ENCODE measurements at places on chromosomes 2 and 18.

- DNase-seq: no peak
Observed at GRCh38 chr18:59760212-59760611, 63.0 kb upstream of the CCBE1 start.

- no peak for DNase-seq
Observed at GRCh38 chr2:54482715-54483114, 26.6 kb downstream of the SPTBN1 start.

DNA sequence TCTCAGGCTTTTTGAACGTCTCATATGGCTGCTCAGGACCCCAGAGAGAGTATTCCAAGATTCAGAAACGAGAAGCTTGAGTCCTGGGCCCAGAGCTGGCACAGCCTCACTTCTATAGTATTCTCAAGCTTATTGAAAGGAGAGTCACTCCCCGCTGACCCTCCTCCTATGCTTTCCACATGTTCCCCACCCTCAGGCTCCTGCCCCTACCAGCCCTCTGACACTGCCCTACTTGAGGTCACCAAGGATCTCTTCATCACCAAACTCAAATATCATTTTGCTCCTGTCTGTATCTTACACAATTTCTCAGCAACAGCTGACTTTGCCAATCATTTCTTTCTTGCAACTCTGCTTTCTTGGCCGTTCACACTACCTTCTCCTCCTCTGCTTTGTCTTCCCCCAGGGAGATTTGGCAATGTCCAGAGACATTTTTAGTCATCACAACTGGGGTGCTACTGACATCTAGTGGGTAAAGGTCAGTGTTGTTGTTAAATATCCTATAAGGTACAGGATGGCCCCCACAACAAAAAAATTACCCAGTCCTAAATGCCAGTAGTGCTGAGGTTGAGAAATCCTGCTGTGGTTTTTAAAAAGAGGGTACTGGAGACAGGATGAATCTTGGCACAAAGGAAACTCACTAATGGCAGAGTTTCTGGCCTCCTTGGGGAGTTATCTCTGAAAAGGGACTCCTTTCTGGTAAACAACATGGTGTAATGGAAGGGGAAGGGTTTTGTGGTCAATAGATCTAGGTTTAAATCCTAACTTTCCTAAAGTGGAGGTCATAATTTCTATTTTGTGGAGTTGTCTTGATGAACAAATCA lies 26.9 kb upstream of the INSIG2 start:
- DNase-seq: no peak

GRCh38 chr2:46388881-46389280 lies 90.5 kb upstream of the TMEM247 start:
- DNase-seq: no peak

DNA sequence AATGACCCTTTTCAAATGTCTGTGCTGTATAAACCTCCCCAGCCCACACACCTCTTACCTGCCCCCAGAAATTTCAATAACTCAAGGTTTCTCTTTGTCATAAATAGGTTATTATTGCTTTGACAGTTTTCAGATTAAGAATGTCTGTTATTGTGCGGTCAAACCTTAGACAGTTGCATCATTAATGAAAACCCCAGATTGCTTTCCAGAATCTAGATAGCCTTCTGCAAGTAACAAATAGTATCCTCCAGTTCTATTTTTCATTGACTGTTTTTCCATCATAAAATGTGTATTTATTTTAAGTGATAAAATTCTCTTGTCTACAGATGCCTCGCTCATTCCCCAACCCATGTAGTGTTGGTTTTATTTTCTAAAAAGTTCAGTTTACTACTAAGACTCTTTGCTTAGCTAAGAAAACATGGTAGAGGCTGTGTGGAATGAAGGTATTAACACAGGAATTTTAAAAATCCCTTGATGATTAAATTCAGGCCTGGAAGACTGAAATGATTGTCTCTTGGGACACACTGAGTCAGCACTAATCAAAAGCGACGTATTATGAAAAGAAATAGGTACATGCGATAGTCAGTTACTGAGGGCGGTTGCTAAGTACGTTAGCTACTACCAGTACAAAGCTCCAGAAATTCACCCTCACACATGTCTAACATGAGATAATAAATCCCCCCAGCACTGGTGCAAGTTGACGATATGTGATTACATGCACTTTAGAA lies 38.4 kb upstream of the ITGAV start:
- no peak for DNase-seq

- DNase-seq: no peak
Observed at GRCh38 chr2:23413641-23414040, 28.7 kb downstream of the KLHL29 start.

- DNase-seq: no peak
Observed at GRCh38 chr2:20126040-20126439, 74.6 kb upstream of the LAPTM4A start.

DNA sequence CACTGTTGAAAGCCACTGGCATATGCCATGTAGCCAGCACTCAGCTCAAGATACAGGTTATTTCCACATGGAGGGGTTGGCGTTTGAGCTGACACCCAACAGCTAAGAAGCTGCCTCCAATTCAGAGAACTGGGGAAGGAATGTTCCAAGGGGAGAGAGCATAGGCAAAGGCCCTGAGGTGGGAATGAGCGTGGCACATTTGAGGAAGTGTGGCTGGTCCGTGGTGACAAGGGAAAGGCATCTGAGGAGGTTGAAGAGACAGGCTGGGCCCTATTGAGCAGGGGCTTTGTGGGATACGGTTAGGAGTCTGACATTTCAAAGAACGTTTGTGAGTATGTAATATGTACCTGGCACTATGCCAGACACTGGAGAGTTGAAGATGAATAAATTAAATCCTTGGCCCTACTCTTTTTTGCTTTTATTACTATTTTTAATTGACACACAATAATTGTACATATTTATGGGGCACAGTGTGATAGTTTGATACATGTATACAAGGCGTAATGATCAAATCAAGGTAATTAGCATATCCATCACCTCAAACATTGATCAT lies 27.6 kb upstream of the TMBIM1 start:
- DNase-seq: no peak

DNA sequence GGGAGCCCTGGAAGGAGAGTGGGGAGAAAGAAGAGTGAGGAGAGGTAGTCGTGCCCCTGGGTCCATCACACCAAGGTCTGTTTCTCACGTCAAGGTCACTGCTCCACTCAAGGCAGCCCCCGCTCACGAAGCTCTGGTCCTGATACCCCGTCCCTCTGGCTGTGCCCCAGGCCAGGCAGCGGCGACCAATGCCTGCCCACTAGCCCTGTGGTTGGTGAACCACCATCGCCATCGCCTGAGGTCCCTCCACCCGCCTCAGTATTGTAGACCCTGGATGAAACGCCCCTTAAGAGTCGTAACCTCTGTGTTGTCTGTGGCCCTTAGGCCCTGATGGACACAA lies 378.3 kb upstream of the MYT1L start:
- DNase-seq: no peak

DNA sequence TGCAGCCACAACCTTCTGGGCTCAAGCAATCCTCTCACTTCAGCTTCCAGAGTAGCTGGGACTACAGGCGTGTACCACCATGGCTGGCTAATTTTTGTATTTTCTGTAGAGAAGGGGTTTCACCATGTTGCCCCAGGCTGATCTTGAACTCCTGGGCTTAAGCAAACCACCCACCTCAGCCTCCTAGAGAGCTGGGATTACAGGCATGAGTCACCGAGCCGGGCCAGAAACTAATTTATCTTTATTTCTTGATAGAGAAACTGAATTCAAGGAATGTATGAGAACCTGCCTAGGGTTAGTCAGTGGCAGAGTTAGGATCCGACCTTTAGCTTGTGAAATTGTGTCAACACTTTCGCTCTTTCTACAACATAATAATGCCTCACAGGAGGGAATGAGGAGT lies 19.3 kb upstream of the ITGAV start:
- DNase-seq: no peak

DNA sequence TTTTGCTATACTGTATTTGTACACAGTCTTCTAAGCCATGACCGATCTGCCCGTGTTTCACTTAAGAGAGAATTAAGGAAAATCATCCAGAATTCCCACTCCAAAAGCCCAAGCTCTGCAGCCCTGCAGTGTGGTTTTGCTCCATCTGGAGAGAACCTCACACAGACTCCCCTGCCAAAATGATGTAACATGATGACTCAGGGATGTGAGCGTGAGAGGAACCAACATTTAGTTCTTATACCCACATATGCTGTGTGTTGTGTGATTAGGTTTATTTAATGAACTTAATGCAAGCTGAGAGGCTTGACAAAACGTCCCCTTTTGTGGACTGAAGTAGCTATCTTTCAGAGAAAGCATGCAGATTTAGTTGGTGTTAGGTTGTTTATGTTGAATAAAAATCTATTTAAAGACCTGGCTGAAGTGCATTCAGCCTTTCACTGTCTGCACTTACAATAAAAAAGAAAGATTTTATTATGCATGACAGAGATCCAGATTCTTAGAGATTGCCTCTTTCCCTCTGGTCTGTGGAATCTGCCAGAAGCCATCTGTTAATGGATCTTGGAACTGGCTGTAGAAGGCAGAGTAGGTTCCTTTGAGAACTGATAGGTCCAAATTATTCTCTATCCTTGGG lies 6.3 kb downstream of the RAB12 start:
- peak; percentile 79 for DNase-seq

GRCh38 chr2:175167076-175167791 lies 769 bp downstream of the ATF2 start:
- DNase-seq: peak; percentile 7

DNA sequence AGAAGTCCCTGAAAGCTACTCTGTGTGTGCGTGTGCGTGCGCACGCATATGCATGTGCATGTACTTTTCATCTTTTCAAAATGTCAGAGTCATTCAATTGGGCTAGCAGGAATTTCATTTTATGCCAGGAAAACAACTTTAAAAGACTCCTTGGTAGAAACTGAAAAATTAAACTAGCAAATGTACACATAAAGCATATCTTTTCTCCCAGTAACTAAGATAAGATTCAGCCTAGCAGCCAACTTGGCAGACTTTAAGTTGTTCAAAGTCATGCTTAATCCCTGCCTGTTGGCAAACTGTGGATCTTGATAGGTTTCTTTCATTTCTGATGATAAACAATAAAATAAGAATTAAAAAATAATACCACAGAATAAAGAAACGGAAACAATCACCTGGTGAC lies 1129.1 kb downstream of the LRP1B start:
- no peak for DNase-seq

- DNase-seq: no peak
Observed at GRCh38 chr2:74515981-74516633, 1.9 kb downstream of the TLX2 start.

DNA sequence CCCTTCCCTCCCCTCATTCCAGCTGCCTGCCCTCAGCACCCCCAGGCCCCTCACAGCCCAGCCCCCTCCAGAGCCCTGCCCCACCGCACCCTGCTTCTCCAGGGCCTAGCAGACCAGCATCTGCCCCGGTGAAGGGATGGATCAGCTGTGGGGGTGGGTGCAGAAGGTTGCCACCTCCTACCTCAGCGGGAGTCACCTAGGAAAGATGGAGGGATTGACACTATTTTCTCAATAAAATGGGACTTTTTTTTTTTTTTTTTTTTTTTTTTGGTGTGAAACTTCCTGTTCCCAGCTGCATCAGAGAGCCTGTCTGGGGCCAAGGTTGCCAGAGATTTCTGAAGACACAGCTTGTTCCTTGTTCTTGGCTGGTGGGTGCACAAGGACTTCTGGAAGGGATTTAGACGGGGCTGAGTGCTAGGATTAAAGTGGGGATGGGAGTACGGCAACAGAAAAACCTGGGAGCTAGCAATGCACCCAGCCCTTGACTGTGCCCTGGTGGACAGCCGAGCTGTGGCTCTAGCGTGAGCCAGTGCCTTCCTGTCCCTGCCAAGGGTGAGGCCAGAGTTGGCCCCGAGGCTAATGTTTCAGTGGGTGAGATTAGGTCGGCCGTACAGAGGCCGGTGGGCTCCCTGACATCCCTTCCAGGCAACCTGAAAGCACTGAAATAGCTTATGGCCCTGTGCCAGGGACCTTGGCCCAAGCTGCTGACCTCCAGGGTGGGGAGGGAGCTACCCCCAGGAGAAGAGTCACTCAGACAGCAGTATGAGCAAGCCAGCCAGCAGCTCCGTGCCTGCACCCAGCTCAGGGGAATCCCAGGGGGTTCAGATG lies 4.6 kb downstream of the B3GNT7 start:
- no peak for DNase-seq

GRCh38 chr2:102004581-102004980 lies 12.8 kb downstream of the IL1R2 start:
- DNase-seq: no peak

- DNase-seq: no peak
Observed at GRCh38 chr2:207704078-207704477, 7.4 kb upstream of the CCNYL1 start.

DNA sequence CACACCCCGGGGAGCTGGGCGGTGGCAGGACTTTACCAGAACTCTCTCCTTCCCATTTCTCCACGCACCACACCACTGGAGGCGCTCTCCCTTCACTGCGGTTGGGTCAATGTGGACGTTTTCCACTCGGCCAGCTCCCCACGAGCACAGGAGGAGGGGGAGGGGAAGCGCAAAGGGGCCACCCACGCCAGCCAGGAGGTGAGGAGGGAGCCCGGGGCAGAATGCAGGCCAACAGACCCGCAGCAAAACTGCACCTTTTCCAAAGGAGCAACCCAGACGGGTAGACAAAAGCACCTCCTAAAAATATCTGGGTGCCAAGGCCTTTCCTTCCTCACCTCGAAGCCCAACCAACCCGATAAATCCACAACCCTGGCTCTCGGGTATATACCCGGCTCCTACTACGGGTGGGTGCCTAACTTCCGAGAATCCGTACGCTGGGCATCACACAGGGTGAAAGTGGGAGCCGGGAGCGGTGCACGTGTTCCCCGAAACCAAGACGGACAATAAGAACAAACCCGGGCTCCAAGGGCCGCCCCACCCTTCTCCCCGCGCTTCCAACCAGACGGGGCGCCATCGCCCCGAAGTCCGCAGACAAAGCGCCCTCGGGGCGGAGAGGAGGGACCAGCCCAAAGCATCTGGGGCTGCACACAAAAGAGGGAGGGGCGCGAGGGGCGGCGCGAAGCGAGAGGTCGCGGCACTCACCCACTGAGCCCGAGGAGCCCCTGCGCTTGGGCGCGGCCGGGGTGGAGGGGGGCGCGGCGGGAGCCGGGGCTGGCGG lies 1.0 kb downstream of the RTN4 start:
- peak; percentile 56 for DNase-seq
